Bone marrow (tissue), 2 donors: ENCODE measurements at places on chromosomes 1 and 21.

GRCh38 chr1:53316766-53317581 is 10.9 kb downstream of the LRP8 start:
- no peak for DNase-seq

DNA sequence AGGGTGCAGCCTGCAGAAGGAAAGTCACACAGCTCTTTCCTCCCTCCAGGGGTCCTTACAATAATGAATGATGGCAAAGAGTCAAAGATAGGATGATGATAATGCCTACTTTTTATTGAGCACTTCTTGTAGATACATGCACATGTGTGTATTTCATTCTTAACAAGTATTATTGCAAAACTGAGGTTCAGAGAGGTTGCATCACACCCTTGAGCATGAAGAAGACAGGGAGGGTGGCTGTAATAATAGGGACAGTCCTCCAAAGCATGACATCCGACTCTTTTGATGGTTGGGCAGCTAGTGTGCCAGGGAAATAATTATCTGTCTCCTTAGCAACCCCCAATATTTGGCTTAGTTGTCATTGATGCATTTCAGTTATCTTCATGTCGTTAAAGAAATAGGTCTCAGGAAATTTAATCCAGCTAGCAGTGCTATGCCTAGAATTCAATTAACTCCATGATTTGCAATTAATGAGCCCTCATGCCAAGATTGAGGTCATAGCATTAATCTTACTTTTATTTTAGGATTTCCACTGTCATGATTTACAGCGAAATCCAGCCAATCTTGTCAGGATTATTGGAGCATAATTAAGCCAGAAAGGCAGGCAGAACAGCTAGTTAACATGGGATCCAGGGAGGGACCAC is 35.0 kb downstream of the DNAJC6 start:
- no peak for DNase-seq

GRCh38 chr21:24272521-24272938 is 1334.8 kb downstream of the MRPL39 start:
- DNase-seq: no peak

GRCh38 chr21:41800425-41801320 is 33.8 kb upstream of the RIPK4 start:
- DNase-seq: no peak

DNA sequence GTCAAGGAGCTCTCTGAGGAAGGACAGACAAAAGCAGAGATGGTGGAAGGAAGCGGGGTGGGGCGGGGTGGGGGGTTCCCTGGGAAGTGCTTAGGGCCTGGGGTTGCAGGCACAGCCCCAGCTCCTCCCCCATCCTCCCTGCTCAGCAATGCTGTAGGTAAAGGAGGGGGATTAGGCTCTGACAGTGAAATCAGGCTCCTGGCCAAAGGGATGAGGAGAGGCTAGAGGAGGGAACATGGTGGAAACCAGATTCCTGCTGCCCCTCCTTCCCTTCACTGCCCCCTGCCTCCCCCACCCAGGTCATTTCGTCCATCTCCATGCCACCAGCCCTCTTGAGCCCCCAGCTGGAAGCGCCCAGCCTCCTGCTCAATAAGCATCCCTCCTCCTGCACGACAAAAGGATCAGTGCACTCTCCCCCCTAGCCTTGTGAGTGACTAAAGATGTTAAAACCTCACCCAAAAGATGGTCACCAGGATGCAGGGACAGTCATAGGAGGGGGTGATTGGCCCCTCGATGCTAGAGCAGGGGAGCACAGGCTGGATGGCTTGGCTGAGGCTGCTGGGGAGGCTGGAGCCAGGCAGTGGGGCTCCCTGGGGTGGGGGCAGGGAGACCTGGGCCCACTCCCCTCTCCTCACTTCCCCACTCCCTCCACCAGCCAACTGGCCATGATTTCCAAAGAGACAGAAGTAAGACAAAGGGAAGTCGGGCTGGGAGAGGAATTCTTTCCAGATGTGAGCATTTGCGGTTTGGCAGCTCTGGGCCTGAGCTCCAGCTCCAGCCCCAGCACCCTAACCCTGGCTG is 2.2 kb upstream of the CRABP2 start:
- DNase-seq: no peak

DNA sequence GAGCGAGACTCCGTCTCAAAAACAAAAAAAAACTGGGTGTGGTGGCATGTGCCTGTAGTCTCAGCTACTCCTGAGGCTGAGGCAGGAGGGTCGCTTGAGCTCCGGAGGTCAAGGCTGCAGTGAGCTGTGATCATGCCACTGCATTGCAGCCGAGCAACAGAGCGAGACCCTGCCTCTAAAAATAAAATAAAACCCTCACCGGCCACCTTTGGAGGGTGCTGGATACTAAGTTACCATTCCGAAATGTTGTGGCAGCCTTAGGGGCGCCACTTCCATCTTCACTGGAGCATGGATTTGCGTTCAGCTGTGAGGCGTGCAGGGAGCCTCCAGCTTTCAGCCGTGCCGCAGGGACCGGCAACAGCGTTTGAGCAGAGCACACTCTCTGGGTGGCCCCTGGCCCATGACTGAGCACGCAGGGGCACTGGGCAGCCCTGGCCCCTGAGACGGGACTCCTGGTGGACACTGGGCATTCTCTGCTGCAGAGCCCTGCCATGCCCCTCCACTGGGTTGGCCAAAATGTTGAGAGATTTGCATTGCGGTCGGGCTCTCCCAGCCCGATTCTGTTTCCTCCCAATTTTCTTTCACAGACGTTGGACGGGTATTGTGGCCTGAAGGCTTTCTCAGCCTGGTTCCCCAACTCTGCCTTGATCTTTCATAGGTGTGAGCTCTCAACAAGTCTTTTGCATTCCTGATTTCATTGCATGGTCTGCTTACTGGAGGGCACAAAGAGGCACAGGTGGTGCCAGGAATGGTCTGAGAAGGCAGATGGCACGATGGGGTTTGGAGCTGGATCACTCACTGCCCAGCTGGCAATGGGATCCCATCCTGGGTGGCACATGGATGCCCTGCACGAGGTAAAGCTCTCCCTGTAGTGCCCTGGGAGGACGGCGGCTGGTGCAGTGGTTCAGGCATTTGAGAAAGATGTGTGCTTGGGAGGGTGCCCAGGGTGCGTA is 5.8 kb upstream of the CFAP74 start:
- DNase-seq: no peak

GRCh38 chr1:214898161-214898560 is 184.4 kb upstream of the KCNK2 start:
- DNase-seq: no peak

- no peak for DNase-seq
Measured at GRCh38 chr1:14366091-14367018, 232.1 kb upstream of the KAZN start.

- DNase-seq: no peak
Measured at GRCh38 chr1:53326598-53327181, 1.2 kb downstream of the LRP8 start.

DNA sequence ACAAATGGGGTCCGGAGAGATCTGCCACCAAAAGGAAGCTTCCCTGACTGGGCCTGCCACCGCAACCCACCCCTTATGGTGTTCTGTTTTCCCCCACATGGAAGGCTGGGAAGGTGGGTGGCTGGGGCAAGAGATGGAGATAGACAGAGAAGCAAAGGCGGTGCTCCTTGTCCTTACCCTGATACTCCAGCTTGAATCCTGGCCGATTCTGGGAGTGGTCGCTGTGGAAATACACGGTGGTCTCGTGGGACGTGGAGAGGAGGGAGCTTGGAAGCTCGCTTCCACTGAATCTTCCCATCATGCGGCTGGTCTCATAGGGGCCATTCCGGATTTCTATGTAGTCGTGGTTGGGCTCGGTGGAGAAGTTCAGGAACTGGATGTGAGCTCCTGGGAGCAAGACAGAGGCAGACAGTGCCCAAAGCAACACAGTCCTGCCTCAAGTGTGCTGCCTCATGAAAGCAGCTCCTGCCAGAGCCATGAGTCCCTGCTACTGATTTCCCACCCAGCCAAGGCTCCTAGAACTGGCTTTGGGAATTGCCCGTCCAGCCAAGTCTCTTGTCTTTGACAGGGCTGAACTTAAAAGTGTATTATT is 138.5 kb downstream of the ZSCAN20 start:
- no peak for DNase-seq

DNA sequence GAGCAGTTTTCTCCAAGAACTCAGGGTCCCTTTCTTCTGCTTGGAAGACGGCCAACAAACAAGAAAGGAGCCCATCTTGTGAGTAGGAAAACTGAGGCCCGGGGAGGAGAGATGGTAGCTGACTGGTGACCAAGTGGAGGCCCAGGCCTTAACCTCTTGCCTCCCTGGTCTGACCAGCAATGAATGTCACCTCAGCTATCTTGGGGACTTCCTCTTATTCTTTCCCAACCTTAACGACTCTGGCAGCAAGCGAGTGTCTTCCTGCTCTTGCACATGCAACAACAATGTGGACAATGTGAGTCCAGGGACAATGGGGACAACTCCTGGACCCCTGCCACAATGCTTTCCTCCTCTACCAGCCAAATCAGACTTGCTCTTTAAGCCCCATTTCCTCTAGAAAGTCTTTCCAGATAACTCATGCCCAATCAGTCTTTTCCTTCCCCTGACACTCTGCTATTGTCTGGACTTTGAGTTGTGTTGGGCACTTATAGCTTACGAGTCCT is 12.6 kb downstream of the HSPG2 start:
- no peak for DNase-seq

DNA sequence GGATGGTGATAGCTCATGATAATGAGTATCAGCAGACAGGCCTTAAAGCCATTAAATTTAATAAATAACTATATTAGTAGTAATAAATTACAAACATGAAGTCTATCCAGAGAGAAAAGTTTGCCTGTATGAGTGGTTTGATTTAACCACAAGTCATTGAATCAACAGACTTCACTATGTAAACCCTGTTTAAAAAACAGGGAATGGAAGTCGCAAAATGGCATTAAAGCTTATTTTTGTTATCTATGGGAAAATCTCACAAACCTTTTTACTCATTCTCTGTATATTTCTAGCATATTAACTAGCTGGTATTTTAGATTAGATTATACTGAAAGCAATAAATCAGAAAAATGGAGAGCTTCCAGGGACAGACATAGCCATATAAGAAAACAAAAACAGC is 45.3 kb downstream of the SASS6 start:
- no peak for DNase-seq

DNA sequence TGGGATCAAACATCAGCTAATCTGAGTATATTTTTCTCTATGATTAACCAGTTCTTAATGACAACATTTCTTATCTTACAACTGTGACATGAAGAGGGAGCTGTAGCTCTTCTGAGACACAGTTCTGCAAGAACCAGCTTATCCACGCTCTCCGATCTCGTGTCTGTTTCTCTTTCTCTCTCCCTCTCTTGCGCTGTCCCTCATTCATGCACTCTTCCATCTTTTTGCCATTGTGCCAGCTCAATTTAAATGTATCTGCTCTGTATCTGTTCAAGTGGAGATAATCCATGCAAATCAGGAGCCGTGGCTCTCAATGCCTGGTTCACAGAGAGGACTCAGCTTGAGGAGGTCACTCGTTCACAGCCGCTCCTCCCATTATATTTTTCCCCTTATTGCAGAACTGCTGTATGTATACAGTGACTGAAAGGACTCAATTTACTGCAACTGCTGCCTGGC is 494.7 kb upstream of the ADGRL2 start:
- DNase-seq: peak; percentile 57

GRCh38 chr1:15770313-15770962 is 11.8 kb downstream of the FBLIM1 start:
- DNase-seq: no peak

GRCh38 chr1:82073071-82073470 is 272.3 kb downstream of the ADGRL2 start:
- no peak for DNase-seq

DNA sequence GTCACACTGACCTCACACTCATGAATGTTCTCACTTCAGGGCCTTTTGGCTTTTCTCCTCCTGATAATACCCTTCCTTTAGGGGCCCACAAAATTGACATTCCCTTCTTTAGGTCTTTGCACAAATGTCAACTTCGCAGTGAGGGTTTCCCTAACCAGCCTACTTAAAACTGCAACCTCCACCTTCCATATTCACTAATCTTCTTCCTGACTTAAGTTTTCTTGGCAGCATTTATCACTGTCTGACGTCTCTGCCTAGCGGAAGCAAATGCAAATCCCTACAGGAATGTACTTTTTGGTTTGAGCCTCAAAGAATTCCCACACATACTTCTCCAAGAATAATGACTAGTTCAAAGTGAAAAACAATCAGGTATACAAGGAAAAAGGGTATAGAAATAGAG is 32.8 kb downstream of the INTS7 start:
- no peak for DNase-seq

GRCh38 chr1:170682169-170682568 is 18.2 kb downstream of the PRRX1 start:
- no peak for DNase-seq

DNA sequence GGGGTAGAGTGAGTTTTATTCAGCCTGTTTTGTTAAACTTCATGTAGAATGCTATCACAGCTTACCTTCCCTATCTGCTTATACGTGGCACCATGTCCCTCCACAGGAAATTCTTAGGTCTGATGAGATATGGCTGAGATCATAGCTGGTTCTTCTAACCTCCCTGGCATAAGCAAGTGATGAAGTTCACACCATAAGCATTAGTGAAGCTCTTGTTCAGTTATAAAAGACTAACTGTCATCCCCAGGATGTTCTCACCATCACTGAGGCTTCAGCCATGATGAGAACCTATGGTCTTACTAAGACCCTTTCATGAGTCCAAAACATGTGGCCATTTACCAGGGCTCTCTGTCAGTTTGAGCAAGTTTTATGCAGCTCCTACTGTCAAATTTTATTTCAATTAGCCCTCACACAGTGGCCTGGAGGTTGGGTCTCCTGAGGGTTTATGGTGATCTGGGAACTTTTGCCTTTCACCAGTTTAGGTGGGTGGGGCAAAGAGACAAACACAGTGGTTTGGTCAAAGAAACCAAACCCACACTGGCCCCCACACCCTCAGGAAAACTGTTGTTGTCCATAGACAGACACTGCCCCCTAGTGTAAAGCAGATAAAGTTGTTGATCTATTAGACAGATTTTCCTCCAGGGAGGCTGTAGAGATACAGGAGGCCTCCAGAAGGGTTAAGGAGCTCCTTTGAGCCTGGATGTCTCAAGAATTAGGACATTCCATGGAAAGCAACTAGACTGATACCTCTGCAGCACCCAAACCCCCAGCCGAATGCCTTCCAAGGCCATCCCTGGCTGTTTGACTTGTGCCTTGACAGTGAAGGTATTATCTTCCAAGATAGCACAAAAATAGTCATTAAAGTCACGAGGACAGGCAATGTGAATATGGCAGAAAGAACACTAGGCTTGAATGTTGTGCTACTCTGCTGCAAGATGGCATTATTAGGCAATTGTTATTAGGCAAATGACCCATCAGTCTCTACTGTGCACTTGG is 5.0 kb downstream of the SLC22A15 start:
- no peak for DNase-seq

DNA sequence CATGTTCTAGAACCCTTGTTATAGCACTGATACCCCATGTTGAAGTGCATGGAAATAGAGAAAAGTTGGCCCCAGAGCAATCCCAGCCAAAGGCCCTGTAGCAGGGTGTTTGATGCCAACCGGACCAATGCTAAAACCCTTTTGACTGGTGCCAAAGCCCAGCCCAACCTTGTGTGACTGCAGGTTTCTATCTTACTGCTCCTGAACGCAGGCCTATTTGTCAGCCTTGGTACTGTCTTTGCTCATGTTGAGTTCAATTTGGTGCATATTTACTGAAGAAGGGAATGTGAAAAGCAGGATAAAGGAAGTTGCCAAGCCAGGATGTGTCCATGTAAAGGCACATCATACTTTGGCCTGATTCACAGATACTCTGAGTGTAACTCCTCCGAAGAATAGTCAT is 51.7 kb upstream of the NFASC start:
- DNase-seq: no peak
